NCI-H526 treated with DMSO at 0.1 percent for 48 hours (cell line): ENCODE measurements at places on chromosomes 11 and 22.

GRCh38 chr11:78138291-78138690 lies 1.1 kb downstream of the ALG8 start:
- no peak for DNase-seq

- DNase-seq: no peak
Measured at GRCh38 chr11:22162756-22163155, 30.1 kb upstream of the ANO5 start.

DNA sequence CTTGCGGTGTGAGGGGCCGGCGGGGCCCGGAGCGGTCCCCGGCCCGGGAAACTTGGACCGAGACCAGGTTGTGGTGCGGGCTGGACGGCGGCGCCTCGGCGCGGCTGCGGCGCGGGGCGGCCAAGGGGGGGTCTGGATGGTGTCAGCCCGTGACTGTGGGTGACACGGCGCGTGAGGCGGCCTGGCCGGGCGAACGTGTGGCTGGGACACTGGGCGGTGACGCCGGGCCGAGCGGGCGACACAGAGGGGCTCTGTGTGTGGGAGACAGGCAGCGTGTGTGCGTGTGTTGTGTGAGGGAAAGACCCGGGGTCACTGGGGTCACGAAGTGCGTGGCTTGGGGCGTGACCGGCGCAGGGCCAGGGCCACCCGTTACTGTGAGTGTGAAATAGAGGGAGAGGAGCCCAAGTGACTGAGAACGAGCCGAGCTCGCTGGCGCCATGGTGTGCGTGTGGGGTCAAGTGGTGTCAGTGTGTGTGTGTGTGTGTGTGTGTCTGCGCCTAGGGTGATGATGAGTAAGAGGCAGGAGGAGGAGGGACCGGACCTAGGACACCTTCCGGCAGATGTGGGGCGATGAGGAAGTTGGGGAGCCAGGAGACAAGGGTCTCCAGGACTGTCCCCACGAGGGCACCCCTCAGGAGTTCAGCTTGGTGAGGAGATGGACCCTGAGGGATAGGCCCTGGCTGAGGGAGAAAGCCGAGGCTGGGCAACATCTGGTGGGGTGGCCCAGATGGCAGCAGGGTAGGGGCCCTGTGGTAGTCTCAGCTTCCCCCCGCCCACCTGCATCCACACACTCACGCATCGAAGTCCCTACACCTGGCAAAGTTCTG lies 817 bp downstream of the RELT start:
- DNase-seq: peak; percentile 10

- DNase-seq: no peak
Measured at GRCh38 chr22:45429981-45430775, 16.7 kb downstream of the RIBC2 start.

- DNase-seq: no peak
Measured at GRCh38 chr11:88435415-88435814, 97.9 kb upstream of the CTSC start.

- no peak for DNase-seq
Measured at GRCh38 chr22:27130906-27131305, 473.5 kb downstream of the MIAT start.
